ENCODE measurements at places on chromosomes 2 and 18.

DNA sequence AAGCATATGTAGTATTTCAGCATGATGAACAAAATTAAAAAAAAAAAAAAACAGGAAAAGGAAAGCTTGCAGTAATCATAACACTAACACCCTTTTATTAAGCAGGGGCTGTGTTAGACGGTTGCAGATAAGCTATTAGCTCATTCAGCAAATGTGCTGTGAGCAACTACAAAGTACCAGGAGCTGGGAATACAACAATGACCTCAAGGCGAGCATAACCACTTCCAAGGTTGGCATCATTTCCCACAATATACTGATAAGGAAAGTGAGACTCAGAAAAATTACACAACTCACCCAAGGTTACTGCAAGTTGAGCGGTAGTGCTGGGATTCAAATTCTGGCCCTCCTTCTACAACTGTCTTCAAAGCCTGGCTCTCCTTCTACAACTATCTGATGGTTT is 38.2 kb upstream of the ACTR3 start:
- DNase-seq: no peak

DNA sequence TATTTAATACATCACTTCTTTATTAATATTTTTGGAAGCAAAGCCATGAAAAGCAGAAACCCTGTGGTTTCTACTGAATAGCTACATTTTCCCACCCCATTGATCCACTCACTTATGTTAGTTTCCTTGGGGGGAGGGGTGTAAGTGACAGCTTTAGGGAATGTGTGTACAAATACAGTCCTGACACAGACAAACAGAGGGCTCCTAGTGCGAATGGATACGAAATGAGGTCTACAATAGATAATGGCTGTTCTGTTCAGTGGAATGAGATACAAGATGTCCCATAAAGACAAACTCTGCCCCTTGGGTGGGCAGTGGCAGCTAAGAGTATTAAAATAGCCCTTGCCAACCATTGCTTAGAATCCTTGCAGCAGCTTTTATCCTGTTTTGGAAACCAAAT is 312.9 kb downstream of the NCKAP5 start:
- DNase-seq: no peak

- DNase-seq: no peak
These were observed 32.0 kb downstream of the LGALSL start for GRCh38 chr2:64485961-64486360.

- no peak for DNase-seq
These were observed 131.0 kb downstream of the TMEM182 start for GRCh38 chr2:102892698-102893310.

GRCh38 chr18:13137670-13138419 is 80.7 kb upstream of the LDLRAD4 start:
- DNase-seq: no peak

DNA sequence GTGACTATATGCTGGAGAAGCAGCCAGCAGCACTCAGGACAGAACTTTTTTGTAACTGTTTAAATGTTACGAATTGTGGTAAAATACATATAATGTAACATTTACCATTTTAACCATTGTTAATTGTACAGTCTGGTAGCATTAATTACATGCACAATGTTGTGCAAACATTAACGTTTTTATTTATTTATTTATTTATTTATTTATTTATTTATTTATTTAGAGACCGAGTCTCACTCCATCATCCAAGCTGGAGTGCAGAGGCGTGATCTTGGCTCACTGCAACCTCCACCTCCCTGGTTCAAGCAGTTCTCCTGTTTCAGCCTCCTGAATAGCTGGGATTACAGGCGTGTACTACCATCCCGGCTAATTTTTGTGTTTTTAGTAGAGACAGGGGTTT is 88.7 kb upstream of the TEX51 start:
- no peak for DNase-seq

- DNase-seq: no peak
These were observed 304.5 kb upstream of the PKDCC start for GRCh38 chr2:41743324-41743723.

DNA sequence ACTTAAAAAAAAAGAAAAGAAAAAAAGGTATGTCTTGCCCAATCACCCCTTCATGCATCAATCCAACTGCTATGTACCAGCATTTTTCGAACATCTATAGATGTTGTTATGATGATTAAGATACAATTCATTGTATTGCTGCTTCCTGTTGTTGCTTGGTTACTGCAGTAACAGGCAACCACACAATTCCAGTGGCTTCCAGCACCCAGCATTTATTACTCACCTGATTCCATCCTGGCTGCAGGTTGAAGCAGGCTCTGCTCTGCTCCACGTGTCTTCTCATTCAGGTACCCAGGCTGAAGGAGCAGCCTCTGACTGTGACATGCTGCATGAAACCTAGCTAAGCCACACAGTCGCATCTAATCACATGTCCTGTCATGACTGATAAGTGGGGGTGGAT is 196.9 kb downstream of the INO80D start:
- DNase-seq: no peak

GRCh38 chr18:74918276-74918790 is 290.6 kb downstream of the PTGR3 start:
- no peak for DNase-seq

DNA sequence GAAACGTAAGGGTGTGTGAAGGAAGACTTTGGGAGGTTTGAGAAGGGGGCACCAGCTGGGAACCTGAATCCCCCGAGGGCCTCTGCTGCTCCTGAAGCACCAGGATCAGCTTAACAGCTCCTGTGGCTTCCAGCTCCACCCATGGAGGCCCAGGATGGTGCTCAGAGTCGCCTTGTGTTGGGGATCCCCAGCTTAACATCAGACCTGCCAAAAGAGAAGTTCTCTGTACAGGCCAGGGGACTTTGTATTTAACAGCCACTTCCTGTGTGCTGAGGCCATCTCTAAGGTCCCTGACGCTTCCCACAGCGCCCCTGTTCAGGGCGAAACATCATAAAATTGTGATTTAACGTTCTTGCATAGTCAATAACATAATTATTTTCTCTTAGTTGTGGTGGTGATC is 77.5 kb downstream of the NCK2 start:
- DNase-seq: no peak

GRCh38 chr2:72153026-72153791 is 5.5 kb upstream of the CYP26B1 start:
- peak; percentile 26 for DNase-seq

DNA sequence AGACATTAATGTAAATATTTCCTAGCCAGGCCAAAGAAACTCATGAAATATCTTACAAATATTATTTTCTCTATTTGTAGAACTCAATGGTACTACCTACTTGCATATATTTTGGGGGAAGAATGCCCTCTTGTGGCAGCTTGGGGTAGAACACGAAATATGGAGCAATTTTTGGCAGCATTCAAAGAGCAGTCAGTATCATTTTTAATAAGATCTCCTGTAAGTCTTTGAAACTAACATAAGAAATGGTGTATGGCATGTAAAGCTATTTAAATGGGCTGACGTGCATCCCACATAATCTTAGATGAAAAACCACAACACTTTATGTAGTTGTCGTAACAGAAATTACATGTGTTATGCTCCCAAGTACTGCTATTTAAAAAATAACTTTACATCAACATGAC is 62.3 kb upstream of the CCDC195 start:
- DNase-seq: peak; percentile 65

DNA sequence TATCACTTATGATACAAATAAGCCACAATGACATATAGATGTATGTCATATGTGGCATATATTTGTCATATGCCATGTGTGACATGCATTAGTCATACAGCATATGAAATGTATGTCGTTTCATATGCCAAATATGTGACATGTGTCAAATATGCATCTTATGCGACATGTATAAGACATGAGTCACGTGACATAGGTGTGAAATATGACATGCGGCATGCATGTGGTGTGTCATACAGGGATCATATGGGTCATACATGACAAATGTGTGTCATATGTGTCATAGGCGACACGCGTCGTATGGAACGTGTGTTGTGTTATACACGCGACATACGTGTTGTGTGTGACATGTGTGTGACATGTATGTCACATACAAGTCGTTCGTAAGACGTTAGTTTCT is 2154.0 kb upstream of the PIK3C3 start:
- DNase-seq: no peak

GRCh38 chr2:27033253-27033852 is 588 bp downstream of the TMEM214 start:
- DNase-seq: no peak

GRCh38 chr2:128269990-128270671 is 48.5 kb downstream of the HS6ST1 start:
- no peak for DNase-seq

- no peak for DNase-seq
These were observed 287.1 kb upstream of the ID2 start for GRCh38 chr2:8394569-8395359.

- no peak for DNase-seq
These were observed 1398.5 kb upstream of the CELF4 start for GRCh38 chr18:38963943-38964660.

- DNase-seq: no peak
These were observed 104.2 kb upstream of the SH3BP4 start for GRCh38 chr2:234847639-234848038.

DNA sequence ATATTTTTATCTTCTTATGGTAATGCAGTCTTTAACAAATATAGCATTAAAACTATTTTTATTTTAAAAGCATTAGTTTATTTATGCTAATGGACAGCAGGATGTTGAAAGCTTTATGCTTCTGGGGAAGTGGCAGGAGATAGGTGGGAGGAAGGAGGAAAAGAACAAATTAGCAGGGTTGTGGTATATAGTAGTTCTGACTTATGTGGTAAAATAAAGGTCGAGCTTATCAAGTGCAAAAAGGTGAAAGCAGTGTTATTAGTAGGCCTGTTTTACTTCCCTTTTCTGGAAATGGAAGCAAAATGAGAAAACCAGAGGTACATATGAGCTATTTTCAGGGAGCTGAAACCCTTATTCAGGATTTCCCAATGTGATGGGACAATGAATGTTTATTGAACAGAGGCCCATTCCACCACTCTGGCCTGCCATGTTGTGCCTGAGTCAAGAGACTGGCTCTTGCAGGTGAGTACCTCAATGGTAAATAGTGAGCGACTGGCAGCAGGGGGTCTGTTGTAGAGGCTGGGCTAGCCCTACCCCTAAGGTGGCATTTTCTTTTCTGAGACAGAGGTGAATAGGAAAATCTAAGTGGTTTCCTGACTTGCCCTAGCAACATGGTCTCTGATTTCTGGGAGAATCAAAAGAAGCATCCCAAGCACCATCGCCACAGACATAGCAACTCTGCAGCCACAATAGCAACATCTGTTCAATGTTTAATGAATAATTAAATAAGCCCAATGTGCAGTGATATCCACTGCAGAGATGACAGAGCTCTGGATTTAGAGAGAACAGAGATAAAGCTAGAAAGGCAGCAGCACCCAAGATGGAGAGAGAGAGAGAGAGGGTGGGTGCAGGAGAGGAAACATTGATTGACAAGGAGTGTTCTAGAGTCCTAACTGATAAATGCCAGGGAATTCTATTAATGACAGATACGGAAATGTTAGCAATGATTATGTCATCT is 119.7 kb downstream of the UPP2 start:
- DNase-seq: no peak

GRCh38 chr2:73208258-73208657 is 5.8 kb upstream of the SMYD5 start:
- no peak for DNase-seq

DNA sequence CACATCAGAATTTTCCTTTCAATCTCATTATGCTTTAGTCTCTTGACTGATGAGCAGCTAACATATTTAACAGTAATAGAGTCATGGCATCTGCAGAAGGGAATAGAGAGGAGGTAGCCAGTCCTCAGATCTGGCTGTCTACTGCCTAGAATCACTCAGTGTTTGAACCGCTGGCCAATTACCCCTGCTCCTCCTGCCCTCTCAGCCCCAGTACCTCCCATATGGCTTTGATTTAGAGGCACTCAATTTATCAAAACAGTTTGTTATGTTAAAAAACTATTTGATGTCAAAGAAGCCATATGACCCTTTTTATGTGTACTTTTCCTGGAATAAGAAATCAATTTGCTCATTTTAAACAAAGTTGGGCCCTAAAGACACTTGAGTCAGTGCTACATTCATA is 355.2 kb downstream of the CMPK2 start:
- no peak for DNase-seq

- no peak for DNase-seq
These were observed 390.2 kb upstream of the TMEFF2 start for GRCh38 chr2:192584976-192585375.

DNA sequence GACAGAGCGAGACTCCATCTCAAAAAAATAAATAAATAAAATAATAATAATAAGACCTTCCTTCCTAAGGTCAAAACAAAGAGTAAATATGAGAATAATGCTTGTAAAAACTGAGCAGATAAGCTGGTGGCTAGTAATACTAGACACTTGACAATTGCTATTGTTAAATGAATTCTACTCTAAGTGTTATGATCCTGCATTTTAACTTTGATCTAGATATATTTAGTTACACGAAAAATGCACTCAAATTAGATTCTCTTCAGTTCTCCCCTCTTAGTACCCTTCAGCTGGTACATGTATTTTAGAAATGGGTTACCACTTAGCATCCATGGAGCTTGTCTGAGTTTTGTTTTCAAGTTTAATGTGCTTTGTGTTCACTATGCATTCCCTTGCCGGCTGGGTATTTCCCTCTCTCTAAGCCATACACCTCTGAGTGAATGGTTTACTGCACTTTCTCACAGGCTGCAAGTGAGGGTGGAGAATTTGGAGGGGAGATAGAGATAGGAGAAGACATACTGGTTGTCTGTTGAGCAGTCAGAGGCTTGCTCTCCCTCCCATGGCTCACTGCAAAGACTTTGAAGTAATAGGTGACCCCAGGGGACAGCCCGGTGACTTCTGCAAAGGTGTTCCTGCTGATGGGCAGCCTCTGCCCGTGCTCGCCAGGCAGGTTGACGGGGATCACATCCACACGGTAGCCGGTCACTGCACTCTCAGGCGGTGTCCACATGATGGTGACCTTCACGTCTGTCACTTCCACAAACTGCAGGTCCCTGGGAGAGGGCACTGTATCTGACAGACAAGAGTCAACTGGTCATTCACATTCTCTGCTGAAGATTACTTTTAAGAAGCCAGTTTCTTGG is 29.9 kb downstream of the FN1 start:
- no peak for DNase-seq

DNA sequence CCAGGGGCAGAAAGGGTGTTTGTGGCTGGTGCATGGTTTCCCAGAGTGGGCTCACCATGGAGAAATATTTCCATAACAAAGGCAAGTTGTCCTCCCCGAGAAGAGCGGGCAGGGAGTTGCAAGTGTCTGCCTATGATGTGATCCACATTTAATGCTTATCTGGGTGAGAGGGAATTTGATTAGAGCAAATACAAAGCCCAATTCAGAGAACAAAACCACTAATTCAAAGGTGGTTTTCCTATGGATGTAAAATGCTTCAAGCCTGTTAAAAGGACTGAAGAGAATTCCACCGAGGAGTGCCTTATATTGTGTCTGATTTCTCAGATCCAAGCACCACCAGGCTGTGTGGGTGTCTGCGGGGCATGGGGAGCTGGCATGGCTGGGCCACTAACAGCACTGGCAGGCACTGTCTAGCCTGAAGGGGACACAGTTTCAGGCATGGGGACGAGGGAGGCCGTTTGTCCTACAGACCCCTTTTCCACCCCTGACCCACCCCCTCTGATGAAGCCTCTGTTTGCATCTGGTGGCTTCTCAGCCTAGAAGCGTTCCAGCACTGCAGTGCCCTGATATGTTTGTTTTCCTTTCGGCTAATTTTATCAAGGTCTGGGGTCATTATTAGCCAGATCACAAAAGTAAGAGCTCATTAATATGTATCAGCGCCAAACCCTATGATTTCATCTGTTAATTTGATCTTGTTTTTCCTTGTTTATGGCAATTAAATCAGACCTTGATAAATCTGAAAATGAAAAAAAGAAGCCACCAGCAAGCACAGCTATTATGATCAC is 357.3 kb downstream of the HRH4 start:
- no peak for DNase-seq

GRCh38 chr2:37449761-37450296 is 105.4 kb downstream of the QPCT start:
- no peak for DNase-seq

Data from ureter (tissue), 1 donor.